ENCODE measurements at places on chromosomes 1 and 21. TPM values are rescaled to one million over a fixed set of nuclear protein-coding genes. Genes with fewer than 3 reads are reported as not detected.

GIPC2 gene
- total RNA-seq, result 0.23 TPM

TNN gene
- total RNA-seq, result not detected

- peaks cover 9% of the 10 kb centered on the region for H3K36me3 ChIP-seq
- no peak overlapping the region for H3K4me3 ChIP-seq
- H3K27ac ChIP-seq, result no peak overlapping the region
Measured at GRCh38 chr1:10050611-10051010, 17.9 kb downstream of the UBE4B start.

DNA sequence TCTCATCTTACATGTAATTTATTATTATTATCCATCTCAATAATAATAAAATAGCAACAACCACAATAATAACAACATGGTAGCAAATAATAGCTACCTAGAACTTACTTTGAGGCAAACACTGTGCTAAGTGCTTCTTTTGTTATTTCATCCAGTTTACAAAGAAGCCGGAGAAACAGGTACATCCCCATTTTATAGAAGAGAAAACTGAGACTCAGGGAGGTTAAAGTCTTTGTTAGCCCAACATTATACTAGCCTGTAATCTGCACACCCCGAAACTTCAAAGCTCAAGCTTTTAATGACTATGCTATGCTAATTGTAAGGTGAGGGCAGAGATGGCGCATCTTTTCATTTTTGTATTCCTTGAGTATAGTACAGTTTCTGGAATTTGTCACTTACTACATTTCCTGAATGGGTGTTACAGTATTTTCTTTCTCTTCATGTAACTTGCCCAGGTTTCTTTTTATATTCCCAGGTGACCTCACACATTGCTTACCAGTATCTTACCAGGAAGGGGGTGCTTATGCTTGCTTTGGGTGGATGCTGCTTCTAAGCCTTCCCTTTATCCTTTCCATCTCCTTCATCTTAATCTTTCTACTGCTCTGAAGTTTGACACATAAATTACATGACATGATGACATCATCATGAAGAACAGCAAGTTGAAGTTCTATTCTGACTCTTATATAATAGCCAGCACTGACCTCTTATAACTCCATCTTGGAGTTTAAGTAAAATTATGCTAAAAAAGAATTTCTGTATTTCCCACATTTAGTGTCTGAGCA, 8.3 kb downstream of the GCLM start:
- H3K36me3 ChIP-seq, result peaks cover 35% of the 10 kb centered on the region
- DNase-seq, result no peak
- peaks cover 35% of the 10 kb centered on the region for H3K4me1 ChIP-seq
- H3K27me3 ChIP-seq, result no peaks in the 10 kb centered on the region

- H3K27ac ChIP-seq, result peak overlapping the region; percentile 82
- peak; percentile 80 for DNase-seq
- H3K4me3 ChIP-seq, result no peak overlapping the region
- no peaks in the 10 kb centered on the region for H3K27me3 ChIP-seq
- peaks cover 25% of the 10 kb centered on the region for H3K4me1 ChIP-seq
Measured at GRCh38 chr1:61782771-61783170, 40.5 kb downstream of the PATJ start.

DNA sequence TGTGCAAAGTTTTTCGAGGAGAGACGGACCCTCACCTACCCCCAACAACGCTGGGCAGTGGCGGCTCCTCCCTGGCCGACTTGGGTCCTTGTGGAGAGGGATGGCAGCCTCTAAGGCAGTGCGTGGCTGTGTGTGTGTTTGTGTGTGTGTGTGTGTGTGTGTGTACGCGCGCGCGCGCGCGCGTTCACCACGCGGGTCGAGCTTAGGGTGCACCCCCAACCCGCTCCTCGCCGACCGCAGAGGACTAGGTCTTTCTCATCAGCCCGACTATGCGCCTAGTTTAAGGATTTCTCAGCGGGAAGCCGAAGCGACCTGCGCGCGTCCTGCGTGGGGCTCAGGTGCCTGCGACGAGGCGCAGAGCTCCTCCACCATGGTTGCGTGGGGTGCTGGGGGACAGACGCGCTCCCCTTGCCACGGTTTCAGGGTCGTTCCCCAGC, 940 bp downstream of the SOX13 start:
- H3K36me3 ChIP-seq, result no peaks in the 10 kb centered on the region
- peaks cover 18% of the 10 kb centered on the region for H3K4me1 ChIP-seq
- H3K27me3 ChIP-seq, result peaks cover 81% of the 10 kb centered on the region
- peak overlapping the region; percentile 66 for H3K4me3 ChIP-seq

DNA sequence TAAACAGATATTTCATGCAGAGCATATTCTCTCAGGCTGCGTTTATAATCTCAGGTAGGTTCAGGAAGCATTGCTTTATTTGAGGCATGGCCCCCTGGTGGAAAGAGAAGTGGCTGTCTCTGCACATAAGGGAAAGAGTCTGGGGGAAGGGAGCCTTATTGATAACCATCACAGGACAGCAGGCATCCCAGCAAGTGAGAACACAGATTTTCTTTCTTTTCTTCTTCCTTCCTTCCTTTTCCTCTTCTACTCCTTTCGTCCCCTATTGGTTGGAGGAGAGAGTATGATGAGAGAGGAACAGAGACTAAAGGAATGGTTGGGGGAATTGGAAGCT, 21.9 kb downstream of the TSNAX start:
- no peaks in the 10 kb centered on the region for H3K27me3 ChIP-seq
- H3K36me3 ChIP-seq, result peaks cover 29% of the 10 kb centered on the region
- H3K27ac ChIP-seq, result no peak overlapping the region
- DNase-seq, result no peak

GRCh38 chr1:30809514-30810263, 52.1 kb upstream of the LAPTM5 start:
- peaks cover 68% of the 10 kb centered on the region for H3K27me3 ChIP-seq
- no peaks in the 10 kb centered on the region for H3K4me1 ChIP-seq
- H3K27ac ChIP-seq, result no peak overlapping the region

DNA sequence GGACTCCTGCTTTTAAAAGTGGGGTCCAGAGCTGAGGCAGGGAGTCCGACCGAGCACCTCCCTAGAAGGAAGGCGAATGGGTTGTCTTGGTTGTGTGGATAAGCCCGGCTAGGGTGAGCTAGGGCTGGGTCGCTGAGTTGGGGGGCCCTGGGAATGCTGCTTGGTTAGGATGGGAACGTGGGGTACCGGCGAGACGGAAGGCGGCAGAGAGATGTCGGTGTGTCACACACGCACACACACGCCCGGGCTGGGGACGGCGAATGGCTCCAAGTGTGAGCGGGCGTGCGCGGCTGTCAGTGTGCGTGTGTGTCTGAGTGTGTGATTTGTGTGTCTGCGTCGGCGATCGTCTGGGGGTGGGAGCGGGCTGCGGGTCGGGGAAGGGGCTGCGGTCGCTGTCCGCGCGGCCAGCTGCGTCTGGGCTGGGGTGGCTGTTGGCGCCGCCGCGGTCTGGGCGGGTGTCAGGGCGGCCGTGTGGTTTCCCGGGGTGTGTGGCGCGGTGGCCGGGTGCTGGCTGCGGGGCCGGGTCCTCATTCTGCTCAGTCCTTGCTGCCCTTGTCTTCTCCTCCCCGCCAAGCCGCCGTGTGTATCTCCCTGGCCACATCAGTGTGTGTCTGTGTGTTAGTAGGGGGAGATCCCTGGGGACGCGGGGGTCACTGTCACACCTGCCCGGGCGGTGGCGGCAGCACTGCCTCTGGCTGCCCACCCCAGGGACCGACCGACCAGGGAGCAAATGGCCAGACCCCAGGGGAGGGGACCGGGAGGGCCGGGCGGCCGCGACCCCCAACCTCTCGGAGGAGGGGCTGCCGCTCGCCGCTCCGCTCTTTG, 1.1 kb downstream of the EFNA3 start:
- peaks cover 49% of the 10 kb centered on the region for H3K4me1 ChIP-seq
- H3K4me3 ChIP-seq, result peak overlapping the region; percentile 42
- H3K36me3 ChIP-seq, result no peaks in the 10 kb centered on the region
- H3K27ac ChIP-seq, result no peak overlapping the region

DNA sequence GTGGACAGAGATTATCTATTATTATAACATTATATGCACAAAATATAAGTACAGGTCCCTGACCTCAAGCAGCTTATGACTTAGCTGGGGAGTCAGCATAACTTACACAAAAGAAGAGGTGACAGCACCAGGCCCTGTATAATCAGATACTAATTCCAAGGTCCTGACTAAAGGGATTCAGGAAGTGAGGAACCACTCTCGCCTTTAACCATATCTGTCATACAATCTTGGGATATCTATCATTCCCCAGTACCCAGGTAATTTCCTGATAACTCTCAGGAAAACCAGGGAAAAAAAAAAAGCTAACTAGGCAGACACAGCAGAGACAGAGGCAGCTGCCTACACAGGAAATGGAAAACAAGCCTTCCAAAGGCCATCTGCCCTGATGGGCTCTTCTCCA, 78.5 kb upstream of the CAMK1G start:
- no peak overlapping the region for H3K4me3 ChIP-seq
- DNase-seq, result no peak
- no peaks in the 10 kb centered on the region for H3K27me3 ChIP-seq

DNA sequence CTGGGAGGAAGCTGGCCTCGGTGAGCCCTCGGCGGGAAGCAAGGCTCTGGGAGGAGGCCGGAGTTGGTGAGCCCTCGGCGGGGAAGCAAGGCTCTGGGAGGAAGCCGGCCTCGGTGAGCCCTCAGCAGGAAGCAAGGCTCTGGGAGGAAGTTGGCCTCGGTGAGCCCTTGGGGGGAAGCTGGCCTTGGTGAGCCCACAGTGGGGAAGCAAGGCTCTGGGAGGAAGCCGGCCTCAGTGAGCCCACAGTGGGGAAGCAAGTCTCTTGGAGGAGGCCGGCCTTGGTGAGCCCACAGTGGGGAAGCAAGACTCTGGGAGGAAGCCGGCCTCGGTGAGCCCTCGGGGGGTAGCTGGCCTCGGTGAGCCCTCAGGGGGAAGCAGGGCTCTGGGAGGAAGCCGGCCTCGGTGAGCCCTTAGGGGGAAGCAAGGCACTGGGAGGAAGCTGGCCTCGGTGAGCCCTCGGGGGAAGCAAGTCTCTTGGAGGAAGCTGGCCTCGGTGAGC, 36.0 kb downstream of the KRTAP10-1 start:
- no peak for DNase-seq
- H3K27me3 ChIP-seq, result no peaks in the 10 kb centered on the region
- no peaks in the 10 kb centered on the region for H3K36me3 ChIP-seq
- no peak overlapping the region for H3K4me3 ChIP-seq

DNA sequence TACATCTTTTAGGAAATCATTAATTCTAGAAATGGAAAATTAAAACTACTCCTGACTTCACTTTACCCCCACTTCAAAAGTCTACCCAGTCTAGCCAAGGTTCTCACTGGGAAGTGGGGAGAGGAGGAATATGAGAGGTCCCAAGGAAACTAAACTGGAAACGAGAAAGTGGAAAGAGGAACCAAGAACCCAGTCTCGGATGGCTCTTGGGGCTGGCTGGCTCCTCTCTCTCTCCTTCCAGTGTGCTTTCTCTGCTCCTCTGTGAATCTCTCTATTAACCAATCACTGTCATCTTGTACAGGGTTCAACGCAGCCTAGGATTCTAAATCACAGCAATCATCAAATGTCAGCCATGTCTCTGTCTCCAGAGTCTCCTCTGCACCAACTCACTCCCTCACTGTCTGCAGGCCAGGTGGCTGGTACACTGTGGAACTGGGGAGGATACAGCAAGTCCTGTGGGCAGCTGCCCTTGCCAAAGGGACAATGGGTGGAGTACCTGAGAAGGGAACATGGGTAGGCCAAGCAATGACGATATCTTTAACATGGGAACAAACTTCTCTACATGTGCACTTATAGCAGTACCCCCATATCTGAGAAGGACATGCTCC, 33.7 kb downstream of the GNB1 start:
- H3K4me1 ChIP-seq, result peaks cover 50% of the 10 kb centered on the region
- no peak overlapping the region for H3K4me3 ChIP-seq
- H3K36me3 ChIP-seq, result peaks cover 2% of the 10 kb centered on the region
- H3K27ac ChIP-seq, result no peak overlapping the region
- no peak for DNase-seq
- H3K27me3 ChIP-seq, result no peaks in the 10 kb centered on the region
